ENCODE measurements at places on chromosomes 6 and 20. TPM values are rescaled to one million over a fixed set of nuclear protein-coding genes. Genes with fewer than 3 reads are reported as not detected.

DNA sequence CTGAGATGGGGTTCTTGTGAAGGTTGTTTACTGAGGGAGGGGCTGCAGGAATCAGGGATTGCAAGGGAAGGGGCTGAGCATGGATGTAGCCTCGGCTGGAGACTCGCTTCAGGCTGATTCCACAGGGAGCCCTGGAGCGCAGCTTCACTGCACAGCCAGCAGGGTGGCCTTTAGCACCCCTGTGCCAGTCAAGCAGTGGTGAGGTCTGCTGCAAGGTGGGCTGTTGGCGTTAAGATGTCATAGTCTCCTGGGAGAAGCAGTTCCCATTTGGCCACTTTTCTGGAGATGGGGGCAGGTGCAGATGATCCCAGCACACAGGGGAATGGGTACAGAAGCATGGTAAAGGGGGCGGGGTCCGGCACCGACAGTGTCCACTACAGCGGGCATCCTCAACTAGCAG is 126.3 kb downstream of the TOX2 start:
- peaks cover 48% of the 10 kb centered on the region for H3K27me3 ChIP-seq
- H3K4me1 ChIP-seq: peaks cover 5% of the 10 kb centered on the region
- H3K36me3 ChIP-seq: peaks cover 5% of the 10 kb centered on the region

- H3K4me1 ChIP-seq: peaks cover 6% of the 10 kb centered on the region
- no peaks in the 10 kb centered on the region for H3K27me3 ChIP-seq
- no peak overlapping the region for H3K27ac ChIP-seq
These were observed 11.1 kb downstream of the GGT7 start for GRCh38 chr20:34861386-34862084.

- H3K27ac ChIP-seq: no peak overlapping the region
- no peak overlapping the region for H3K4me3 ChIP-seq
- DNase-seq: no peak
- H3K27me3 ChIP-seq: peaks cover 25% of the 10 kb centered on the region
- no peaks in the 10 kb centered on the region for H3K4me1 ChIP-seq
These were observed 319.2 kb upstream of the MOCS1 start for GRCh38 chr6:40253420-40253819.

DNA sequence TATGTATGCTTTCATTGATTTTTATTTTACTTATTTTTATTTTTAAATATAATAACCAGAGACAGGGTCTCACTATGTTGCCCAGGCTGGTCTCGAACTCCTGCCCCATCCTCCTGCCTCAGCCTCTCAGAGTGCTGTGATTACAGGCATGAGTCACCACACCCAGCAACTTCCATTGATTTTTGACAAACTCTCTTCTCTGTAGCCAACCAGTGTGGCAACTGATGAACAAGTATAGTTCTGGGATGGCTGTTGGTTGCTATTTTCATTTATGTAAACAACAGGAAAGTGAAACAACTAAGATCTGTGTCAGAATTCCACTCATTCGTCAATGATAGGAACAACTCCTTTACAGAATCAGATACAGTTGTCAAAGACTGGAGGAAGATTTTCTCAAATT is 356.7 kb upstream of the JARID2 start:
- H3K36me3 ChIP-seq: no peaks in the 10 kb centered on the region
- H3K4me1 ChIP-seq: no peaks in the 10 kb centered on the region
- no peak overlapping the region for H3K27ac ChIP-seq

DNA sequence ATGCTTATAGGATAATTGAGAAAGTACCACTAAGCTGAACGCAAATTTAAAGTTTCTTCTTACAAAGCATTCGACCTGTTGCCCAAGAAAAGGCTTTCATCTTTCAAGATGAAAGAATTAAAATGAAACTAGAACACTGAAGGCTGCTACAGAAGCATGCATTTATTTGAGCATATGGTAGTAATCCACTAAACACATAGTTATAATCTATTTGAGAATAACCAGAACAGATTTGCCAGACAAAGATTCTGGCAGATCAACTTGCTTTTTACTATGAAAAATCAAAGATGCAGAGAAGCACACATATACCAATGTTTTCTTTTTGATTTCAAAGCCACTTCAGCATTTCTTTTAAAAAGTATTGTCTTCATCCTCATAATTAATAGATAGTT is 412.2 kb downstream of the UTRN start:
- H3K27ac ChIP-seq: peak overlapping the region; percentile 21
- H3K4me1 ChIP-seq: peaks cover 19% of the 10 kb centered on the region
- no peak overlapping the region for H3K4me3 ChIP-seq
- H3K27me3 ChIP-seq: no peaks in the 10 kb centered on the region

- H3K27ac ChIP-seq: no peak overlapping the region
- DNase-seq: no peak
- no peak overlapping the region for H3K4me3 ChIP-seq
- H3K27me3 ChIP-seq: peaks cover 5% of the 10 kb centered on the region
- H3K4me1 ChIP-seq: no peaks in the 10 kb centered on the region
These were observed 45.6 kb downstream of the ADGRF5 start for GRCh38 chr6:46876126-46876525.

- H3K27me3 ChIP-seq: peaks cover 24% of the 10 kb centered on the region
- no peak overlapping the region for H3K4me3 ChIP-seq
- H3K4me1 ChIP-seq: no peaks in the 10 kb centered on the region
- peaks cover 2% of the 10 kb centered on the region for H3K36me3 ChIP-seq
- H3K27ac ChIP-seq: no peak overlapping the region
These were observed 81.8 kb upstream of the SPACA1 start for GRCh38 chr6:87965806-87966205.

DNA sequence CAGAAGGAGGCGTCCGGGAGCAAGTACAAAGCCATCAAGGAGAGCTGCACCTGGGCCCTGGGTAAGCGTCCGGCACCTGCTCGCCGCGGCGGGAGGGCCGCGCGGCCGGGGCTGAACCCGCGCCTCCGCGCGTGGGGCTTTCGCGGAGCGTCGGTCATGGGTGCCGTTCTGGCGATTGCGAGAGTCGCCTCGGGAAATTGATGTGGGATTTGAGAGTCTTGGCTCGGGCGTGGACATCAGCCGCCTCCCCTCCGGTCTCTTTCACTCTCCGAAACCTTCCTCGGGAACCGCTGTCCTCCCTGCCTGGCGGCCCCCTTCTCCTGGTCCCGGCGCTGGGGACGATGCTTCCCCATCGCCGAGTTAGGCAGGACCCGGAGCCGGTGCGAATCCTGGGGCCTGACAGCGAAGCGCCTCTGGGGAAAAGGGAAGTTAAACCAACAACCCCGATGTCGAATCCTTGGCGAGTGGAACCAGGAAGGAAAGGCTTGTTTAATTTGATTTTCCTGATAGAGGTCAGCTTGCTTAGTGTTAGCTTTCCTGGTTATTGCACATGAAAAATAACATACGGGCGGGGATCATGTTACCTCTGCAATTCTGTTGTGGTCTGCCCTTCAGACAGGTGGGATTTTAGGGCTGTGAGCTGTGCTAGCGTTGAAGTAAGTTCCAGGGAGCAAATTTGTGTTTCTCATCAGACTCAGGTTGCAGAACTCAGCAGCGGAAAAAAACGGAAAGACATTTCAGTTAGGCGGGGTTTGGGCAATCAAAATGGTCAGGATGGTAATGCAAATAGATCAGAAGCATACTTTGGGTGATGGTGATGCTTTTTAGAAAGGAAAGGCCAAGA is 594 bp downstream of the ARFGEF3 start:
- H3K27ac ChIP-seq: no peak overlapping the region
- H3K36me3 ChIP-seq: peaks cover 7% of the 10 kb centered on the region
- DNase-seq: no peak
- H3K4me3 ChIP-seq: peak overlapping the region; percentile 82
- H3K4me1 ChIP-seq: peaks cover 17% of the 10 kb centered on the region

GRCh38 chr6:165725201-165725600 is 62.2 kb upstream of the PDE10A start:
- no peak for DNase-seq
- no peaks in the 10 kb centered on the region for H3K4me1 ChIP-seq
- H3K27me3 ChIP-seq: peaks cover 14% of the 10 kb centered on the region
- H3K4me3 ChIP-seq: no peak overlapping the region
- H3K27ac ChIP-seq: no peak overlapping the region
- H3K36me3 ChIP-seq: no peaks in the 10 kb centered on the region

DNA sequence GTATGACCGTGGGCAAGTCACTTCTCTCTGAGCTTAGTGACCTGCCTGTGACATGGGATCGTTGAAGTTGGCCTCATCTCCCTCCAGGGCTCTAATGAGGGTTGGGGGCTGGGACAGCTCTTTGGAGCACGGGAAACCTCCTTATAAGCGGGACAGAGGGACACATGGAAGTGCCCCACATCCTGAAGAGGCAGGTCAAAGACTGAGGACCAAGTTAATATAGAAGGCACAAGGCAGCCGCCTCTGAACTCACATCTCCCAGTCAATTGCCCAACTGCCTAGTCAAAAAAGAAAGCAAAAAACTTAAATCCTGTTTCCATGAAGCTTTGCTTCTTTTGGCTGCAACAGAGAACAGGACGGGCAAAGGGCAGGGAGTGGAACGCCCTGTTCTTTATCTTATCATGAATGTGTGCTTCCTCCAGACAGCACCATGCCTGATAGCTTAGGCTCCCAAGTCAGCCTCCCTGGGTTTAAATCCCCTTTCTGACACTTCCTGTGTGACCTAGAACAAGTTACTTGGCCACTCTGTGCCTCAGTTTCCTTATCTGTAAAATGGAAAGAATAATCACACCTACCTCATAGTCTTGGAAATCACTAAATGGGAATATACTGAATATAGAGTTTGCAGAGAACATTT is 27.1 kb downstream of the LBP start:
- no peaks in the 10 kb centered on the region for H3K36me3 ChIP-seq
- no peak overlapping the region for H3K4me3 ChIP-seq
- peaks cover 15% of the 10 kb centered on the region for H3K27me3 ChIP-seq
- no peaks in the 10 kb centered on the region for H3K4me1 ChIP-seq
- H3K27ac ChIP-seq: no peak overlapping the region
- no peak for DNase-seq

DNA sequence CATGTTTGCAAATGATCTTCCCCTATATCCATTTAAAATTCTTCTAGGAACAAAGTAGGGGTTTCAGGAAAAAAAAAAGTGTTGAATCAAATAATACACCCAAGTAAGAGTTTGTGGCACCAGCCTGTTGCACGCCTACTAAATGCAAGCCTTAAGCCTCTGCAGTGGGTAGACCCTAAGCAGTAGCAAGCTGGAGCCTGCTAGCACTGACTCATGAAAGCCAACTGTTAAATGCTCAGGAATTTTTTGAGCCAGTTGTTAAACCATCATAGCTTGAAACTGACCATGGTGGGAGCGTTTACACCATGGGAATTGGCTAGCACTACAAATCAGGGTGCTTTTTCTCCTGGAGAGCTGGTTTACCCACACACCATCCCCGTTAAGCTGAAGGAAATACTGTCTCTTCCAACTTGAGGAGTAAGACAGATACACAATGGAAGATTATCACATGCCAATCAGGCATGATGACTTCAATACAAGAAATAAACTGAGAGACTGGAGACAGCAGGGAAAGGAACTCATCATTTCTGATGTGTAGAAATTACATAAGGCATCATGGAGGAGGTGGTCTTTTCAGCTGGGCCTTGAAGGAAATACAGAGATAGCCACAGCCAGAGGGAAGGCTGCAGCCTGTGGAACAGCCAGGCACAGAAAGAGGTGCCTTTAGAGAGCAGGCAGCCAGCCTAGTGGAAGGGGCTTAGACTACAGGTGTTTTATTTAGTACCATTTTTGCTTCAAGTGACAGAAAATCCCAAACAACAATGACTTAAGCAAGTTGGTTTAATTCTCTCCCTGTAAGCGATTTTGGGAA is 110.8 kb downstream of the SNX5 start:
- H3K27ac ChIP-seq: peak overlapping the region; percentile 68
- no peak overlapping the region for H3K4me3 ChIP-seq
- H3K4me1 ChIP-seq: peaks cover 40% of the 10 kb centered on the region
- peaks cover 32% of the 10 kb centered on the region for H3K27me3 ChIP-seq

- peak overlapping the region; percentile 1 for H3K4me3 ChIP-seq
- peaks cover 21% of the 10 kb centered on the region for H3K4me1 ChIP-seq
- H3K36me3 ChIP-seq: no peaks in the 10 kb centered on the region
- H3K27ac ChIP-seq: no peak overlapping the region
These were observed 27.4 kb downstream of the BTBD9 start for GRCh38 chr6:38612143-38612965.

DNA sequence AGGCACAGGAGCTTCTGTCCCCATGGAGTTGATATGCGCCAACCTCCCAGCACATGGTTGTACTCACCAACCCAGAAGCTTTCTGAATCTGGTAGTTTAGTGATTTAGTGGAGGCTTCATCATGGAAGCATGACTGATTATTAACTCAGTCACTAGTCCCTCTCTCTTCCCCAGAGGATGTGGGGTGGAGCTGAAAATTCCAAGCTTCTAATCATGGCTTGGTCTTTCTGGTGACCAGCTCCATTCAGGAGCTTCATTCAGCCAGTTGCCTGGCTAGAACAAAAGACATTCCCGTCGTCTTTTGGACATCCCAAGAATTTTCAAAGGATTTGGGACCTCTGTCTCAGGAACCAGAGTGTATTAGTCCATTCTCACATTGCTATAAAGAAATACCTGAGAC is 13.3 kb upstream of the SMIM13 start:
- peaks cover 21% of the 10 kb centered on the region for H3K27me3 ChIP-seq
- no peaks in the 10 kb centered on the region for H3K4me1 ChIP-seq
- peaks cover 3% of the 10 kb centered on the region for H3K36me3 ChIP-seq

- no peaks in the 10 kb centered on the region for H3K36me3 ChIP-seq
- no peak overlapping the region for H3K4me3 ChIP-seq
- no peak for DNase-seq
These were observed 87.9 kb downstream of the PDE10A start for GRCh38 chr6:165575158-165575549.

DNA sequence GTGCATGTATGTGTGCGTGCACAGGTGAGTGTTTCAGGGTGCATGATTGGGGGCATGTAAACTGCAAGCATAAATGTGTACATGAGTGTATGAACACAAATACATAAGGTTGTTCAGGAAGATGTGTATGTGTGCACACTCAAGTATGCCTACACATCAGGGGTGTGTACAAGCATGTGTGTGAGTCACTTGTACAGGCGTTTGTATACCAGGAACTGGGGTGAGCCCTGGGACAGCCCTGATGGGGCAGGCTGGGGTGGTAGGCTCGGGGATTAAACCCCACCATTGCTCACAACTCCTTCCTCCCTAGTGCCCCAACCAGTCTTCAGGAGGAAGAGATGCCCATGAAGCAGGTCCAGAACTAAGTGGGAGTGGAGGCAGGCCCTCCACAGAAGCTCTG is 4.3 kb downstream of the CRIP3 start:
- no peak for DNase-seq
- H3K27me3 ChIP-seq: peaks cover 20% of the 10 kb centered on the region
- H3K36me3 ChIP-seq: peaks cover 6% of the 10 kb centered on the region

- no peaks in the 10 kb centered on the region for H3K27me3 ChIP-seq
- peaks cover 6% of the 10 kb centered on the region for H3K4me1 ChIP-seq
- no peak overlapping the region for H3K4me3 ChIP-seq
- no peak overlapping the region for H3K27ac ChIP-seq
- DNase-seq: no peak
These were observed 19.0 kb downstream of the NTSR1 start for GRCh38 chr20:62727584-62728027.

- H3K4me3 ChIP-seq: no peak overlapping the region
- no peak for DNase-seq
- H3K27me3 ChIP-seq: no peaks in the 10 kb centered on the region
- H3K36me3 ChIP-seq: no peaks in the 10 kb centered on the region
- H3K4me1 ChIP-seq: peaks cover 9% of the 10 kb centered on the region
- H3K27ac ChIP-seq: no peak overlapping the region
These were observed 92.1 kb downstream of the EPB41L2 start for GRCh38 chr6:130970839-130971410.

DEFB126 gene
- total RNA-seq: not detected

RHAG gene
- not detected for total RNA-seq

DDO gene
- 0.21 TPM for total RNA-seq

KHDC1L gene
- not detected for total RNA-seq

ZSCAN23 gene
- total RNA-seq: 0.52 TPM

KIF6 gene
- total RNA-seq: 0.40 TPM
